Stimulated activated CD4-positive, alpha-beta T cell treated with anti-CD3 and anti-CD28 coated beads, Interleukin-12 subunit alpha, Interleukin-12 subunit beta, amount 100 ng/mL, for 48 hours (primary cell): ENCODE measurements at places on chromosomes 12 and 14.

- no peak for DNase-seq
Measured at GRCh38 chr14:20935303-20935984, 19.8 kb upstream of the RNASE2 start.

GRCh38 chr14:53767566-53767965, 189.1 kb downstream of the BMP4 start:
- no peak for DNase-seq

DNA sequence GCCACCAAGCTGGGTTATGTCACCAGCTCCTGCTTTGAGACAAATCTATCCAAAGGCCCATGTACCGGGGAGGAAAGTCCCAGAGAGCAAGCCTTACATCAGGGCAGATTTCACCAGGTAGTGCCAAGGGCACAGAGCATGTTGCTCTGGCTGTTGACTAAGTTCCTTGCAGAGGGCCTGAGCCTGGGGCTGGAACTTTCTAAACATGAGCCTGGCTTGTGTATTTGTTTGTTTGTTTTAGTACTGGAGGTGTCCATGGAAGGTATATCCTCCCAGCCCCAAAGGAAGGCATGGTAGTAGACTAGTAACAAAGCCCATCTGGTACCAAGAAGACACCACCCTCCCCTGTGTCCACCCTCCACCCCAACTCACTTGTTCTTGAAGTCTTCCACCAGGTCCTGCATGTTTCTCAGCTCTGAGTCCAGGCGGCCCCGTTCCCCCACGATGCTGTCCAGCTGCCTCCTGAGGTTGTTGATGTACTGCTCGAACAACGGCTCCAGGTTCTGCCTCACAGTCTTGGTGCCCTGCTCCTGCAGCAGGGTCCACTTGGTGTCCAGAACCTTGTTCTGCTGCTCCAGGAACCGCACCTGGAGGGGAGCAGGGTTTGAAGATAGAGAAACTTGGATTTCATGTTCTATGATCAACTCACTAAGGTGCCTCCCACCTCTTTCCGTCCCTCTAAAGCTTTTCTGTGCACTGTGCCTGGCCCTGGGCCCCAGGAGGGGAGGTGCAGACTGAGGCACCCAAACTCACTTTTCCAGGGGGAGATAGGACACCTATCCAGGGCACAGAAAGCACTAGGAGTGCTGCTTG, 1.4 kb downstream of the KRT5 start:
- DNase-seq = no peak

DNA sequence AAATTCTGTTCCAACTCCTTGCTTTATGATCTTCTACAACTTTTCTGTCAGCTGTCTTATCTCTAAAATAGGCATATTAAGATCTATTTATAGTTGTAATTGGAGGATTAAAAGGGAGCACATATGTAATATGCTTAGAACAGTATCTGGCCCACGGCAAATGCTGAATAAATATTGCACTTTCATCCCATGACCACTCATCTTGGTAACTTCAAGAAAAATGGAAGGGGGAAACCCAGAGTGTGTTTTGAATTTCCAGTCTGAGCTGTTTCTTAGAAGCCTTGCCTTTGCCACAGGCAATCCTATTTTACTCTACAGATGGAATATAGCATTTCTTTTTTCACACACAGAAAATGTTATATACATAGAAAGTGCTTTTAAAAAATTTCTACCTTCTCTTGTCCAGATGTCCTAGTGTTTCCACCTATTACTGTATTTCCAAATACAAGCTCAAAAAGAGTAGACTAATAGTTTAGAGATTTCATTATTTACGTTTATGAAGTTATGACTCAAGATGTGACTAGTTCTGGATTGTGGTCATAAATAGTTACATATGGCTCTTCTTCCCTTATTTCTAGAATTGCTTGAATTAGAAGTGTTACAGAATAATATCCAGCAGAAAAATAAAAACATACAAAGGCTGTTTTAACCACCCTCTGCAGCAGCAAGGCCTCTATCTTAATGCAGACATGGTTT, 6.2 kb upstream of the STXBP6 start:
- DNase-seq = no peak

GRCh38 chr14:25237845-25238244, 187.9 kb upstream of the STXBP6 start:
- no peak for DNase-seq

GRCh38 chr12:102542816-102543440, 62.6 kb upstream of the IGF1 start:
- no peak for DNase-seq

DNA sequence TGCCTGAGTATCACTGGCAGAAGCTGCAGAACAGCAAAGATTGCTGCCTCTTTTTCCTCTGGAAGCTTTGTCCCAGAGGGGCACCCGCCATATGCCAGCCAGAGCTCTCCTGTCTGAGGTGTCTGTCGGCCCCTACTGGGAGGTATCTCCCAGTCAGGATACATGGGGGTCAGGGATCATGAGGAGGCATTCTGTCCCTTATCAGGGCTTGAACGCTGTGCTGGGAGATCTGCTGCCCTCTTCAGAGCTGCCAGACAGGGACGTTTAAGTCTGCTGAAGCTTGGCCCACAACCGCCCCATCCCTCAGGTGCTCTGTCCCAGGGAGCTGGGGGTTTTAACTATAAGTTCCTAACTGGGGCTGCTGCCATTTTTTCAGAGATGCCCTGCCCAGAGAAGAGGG, 20.3 kb downstream of the CLEC2B start:
- no peak for DNase-seq

GRCh38 chr12:54622463-54623183, 12.1 kb downstream of the LACRT start:
- DNase-seq = no peak

DNA sequence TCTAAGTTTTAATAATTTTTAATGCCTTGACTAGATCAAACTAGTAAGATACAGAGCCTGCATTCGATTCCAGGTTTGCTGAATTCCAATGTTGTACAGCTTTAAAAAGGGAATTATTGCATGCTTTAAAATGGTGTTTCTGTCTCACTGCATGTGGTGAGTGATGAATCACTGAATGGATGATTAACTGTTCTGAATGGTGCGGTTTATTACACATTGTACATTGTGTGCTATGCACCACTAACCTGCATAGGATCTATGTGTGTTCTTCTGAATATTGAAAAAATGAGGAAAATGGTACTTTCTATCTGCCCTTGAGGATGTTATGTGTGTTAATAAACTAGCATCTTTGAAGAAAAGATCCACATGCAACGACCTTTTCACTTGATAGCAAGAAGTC, 231.7 kb downstream of the NRXN3 start:
- DNase-seq = no peak

- no peak for DNase-seq
Measured at GRCh38 chr12:1566449-1567135, 27.8 kb downstream of the FBXL14 start.

- DNase-seq = no peak
Measured at GRCh38 chr14:106511800-106512198, 985.4 kb downstream of the TMEM121 start.

GRCh38 chr14:99643343-99643742, 1.6 kb upstream of the HHIPL1 start:
- DNase-seq = no peak

- DNase-seq = no peak
Measured at GRCh38 chr12:52182384-52182783, 9.4 kb downstream of the KRT80 start.

- no peak for DNase-seq
Measured at GRCh38 chr14:71959055-71959454, 26.8 kb downstream of the RGS6 start.

- DNase-seq = no peak
Measured at GRCh38 chr12:16008421-16008824, 97.3 kb downstream of the DERA start.

DNA sequence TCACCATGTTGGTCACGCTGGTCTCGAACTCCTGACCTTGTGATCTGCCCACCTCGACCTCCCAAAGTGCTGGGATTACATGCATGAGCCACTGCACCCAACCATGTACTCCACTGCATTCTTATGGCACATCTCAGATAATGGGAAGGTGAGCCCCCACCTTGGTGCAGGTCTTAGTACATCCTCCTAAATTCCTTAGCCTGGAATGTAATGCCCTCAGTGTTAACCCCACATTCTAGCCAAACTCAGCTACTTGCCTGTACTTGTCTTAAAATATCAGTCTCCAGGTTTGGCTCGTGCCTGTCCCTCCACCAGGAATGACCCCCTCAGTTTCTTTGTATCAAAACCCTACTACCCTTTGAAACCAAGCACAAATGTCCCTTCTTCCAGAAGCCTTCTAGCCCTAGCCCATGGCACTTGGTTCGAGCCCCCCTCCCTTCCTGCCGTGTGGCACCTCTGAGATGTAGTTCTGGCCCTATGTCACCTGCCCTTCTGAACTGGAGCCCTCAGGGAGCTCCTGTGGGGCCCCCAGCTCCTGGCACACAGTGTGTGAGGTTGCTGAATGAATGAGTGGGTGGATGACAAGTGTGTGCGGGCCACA, 8.4 kb downstream of the KCNH3 start:
- DNase-seq = no peak

DNA sequence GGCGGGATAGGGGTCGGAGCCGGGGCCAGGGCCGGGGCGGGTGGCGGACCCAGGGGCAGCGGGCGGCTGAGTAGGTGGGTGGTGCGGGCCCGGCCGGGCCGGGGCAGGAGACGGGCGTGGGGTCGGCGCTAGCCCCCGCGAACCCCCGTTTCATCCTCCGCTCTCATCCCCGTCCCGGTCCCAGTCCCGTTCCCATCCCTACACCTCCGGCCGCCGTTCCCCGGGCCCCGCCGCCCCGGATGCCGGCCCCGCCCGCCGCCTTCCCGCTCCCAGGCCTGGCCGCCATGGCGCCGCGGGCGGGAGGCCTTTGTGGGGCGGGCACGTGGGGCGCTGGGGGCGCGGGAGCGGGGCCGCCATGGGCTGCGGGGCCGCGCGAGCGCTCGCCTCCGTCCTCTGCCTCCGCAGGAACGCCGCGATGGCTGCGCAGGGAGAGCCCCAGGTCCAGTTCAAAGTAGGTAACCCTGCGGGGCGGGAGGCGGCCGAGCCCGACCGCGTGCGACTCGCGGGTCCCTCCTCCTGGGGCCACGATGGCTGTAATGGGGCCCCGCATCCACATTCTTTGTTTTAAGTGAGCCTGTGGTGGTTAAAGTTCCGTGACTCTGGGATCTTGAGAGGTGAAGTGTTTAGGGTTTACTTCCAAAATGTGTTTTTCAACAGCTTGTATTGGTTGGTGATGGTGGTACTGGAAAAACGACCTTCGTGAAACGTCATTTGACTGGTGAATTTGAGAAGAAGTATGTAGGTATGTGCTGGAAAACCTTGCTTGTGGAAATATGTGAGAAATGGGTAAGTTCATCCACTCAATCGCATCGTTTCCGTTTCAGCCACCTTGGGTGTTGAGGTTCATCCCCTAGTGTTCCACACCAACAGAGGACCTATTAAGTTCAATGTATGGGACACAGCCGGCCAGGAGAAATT, 572 bp downstream of the RAN start:
- no peak for DNase-seq

- DNase-seq = no peak
Measured at GRCh38 chr12:68303850-68304249, 28.3 kb downstream of the MDM1 start.

DNA sequence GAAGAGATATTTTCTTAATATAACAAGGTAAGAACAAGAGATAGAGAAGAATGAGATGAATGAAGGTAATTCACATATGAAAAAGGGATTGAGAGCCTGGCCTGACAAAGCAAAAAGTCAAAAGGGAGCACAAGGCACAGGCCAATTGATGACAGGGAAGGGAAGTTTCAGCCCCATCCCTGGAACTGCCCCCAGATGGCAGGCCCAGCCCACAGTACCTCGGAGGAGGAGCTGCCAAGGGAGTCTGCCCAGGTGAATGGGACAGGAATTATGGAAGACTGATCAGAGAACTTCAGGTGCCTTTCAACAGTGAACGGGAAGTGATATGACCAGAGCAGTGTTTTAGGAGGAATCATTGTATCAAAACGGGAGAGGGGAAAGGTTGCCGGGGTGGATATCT, 15.7 kb downstream of the SNRPF start:
- no peak for DNase-seq

GRCh38 chr12:88243982-88244381, 101.9 kb downstream of the TMTC3 start:
- no peak for DNase-seq

DNA sequence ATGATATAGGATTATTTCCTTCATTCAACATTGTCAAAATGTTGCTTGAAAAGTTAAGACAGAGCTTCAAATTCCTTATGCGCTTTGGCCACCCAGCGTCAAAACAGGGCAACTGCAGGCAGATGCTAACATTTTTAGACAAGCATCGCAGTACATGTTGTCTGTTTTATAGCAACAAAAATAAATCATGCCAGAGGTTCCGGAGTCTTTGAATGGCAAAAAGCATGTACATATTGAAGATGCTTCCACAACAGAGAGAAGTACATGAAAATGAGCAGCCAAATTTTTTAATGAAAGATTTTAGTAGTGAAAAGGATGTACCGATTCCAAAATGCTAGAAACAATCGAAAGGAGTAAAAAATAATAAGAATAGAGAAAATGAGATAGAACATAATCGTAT, 49.8 kb upstream of the USP15 start:
- DNase-seq = no peak
